Omental fat pad (tissue), 4 donors: ENCODE measurements at places on chromosomes 5 and 9. TPM values are rescaled to one million over a fixed set of nuclear protein-coding genes. Genes with fewer than 3 reads are reported as not detected.

The SARDH gene
- 1.4 TPM for total RNA-seq

The PKD2L2 gene
- not detected for total RNA-seq

The TOPORS gene
- total RNA-seq = 25.9 TPM

The ORM1 gene
- 1.0 TPM for total RNA-seq

The GABRB2 gene
- total RNA-seq = 1.9 TPM

The HCN1 gene
- total RNA-seq = 0.48 TPM

The CAMK4 gene
- total RNA-seq = 0.44 TPM

DNA sequence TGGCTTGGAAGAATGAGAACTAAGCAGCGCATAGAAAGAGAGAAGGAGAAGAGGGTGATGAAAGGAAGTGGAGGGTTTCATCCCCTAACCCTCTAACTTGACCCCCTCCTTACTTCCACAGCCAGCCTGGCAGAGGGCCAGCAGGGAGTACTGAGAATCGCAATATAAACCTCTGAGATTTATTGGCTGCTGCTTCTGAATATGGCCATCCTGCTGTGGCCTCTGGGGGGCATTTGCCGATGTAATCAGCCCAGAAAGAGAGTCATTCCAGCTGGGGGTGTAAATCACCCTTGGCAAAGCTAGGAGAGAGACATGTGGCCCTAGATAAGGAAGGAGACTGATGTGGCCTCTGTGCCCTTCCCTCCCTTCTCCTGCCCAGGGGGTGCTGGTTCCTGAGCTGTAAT lies 960 bp upstream of the GFRA3 start:
- DNase-seq = no peak

DNA sequence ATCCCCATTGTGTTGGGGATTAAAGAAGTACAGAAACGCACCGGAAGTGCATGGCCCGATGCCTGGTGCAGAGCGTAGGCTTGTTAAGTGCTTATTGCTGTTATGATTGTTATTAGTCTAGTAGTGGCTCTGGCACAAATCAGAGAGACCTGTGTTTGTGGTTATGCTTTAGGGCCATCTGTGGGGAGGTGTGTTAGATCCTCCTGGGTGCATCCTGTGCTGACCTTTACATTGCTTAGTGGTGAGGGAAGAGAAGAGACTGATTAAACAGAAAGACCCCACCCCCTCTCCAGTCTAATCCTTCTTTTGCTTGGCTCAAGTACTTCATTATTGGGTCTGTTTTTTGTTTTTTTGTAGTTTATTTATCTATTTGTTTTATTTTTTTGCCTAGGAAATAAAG lies 112.7 kb upstream of the SPRY4 start:
- DNase-seq = no peak

GRCh38 chr5:57698802-57699201 lies 216.2 kb upstream of the ACTBL2 start:
- no peak for DNase-seq

DNA sequence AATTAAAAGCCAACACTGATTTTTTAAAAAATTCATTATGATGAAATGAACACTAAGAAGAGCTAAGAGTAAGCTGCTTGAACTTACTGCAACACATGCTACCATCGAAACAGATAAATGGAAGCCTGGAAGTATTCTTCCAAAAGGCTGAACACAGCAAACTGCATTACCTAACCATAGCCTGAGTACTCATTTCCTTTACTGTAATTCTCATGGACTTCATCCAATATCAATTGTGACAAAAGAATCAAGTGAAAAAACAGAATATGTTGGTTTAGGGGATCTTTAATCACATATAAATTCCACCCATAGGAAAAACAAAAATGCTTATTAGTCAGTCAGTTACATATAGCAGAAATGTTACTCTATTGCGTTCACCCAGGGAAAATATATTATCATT lies 68.5 kb downstream of the DROSHA start:
- DNase-seq = no peak

GRCh38 chr5:131079232-131079631 lies 85.8 kb downstream of the HINT1 start:
- no peak for DNase-seq

- no peak for DNase-seq
Measured at GRCh38 chr9:105679257-105680022, 14.9 kb upstream of the TMEM38B start.

- DNase-seq = no peak
Measured at GRCh38 chr9:86039991-86040860, 59.1 kb downstream of the GOLM1 start.

DNA sequence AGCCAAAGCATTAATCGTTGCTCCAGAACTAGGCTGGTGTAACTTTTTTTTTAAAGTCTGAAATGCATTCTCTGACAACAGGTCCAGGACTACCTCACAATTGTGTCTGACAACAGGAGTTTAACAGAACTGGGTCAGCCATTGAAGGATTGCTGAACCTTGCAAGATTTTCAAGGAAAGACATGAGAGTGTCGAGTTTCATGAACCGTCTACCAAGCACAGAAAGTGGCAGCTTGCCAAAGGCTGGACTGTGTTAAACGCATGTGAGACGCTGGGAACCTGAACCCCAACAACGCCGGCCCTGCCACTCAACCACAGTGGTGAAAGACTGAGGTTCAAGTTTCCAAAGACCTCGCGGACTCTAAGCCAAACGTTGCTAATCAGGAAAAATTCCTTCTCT lies 79.1 kb downstream of the LHFPL2 start:
- peak; percentile 44 for DNase-seq

- no peak for DNase-seq
Measured at GRCh38 chr9:312596-313320, 98.1 kb downstream of the DOCK8 start.

DNA sequence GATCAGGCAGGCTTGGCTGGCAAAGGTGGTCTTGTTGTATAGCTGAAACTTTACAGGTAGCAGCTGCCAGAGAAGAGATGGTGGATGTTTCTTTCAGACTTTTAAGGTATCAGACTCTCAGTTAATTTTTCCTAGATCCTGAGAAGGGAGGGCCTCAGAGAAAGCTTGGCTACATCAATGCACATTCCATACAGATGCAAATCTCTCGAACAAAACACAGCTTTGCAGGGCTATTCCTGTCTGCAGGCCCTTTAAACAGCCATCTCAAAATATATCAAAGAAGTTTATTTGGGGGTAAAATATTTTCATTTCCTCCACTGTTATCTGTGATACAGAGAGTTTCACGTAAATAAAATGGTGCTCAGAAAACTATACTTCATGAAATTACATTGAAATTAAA lies 1584.4 kb downstream of the EFNA5 start:
- no peak for DNase-seq

DNA sequence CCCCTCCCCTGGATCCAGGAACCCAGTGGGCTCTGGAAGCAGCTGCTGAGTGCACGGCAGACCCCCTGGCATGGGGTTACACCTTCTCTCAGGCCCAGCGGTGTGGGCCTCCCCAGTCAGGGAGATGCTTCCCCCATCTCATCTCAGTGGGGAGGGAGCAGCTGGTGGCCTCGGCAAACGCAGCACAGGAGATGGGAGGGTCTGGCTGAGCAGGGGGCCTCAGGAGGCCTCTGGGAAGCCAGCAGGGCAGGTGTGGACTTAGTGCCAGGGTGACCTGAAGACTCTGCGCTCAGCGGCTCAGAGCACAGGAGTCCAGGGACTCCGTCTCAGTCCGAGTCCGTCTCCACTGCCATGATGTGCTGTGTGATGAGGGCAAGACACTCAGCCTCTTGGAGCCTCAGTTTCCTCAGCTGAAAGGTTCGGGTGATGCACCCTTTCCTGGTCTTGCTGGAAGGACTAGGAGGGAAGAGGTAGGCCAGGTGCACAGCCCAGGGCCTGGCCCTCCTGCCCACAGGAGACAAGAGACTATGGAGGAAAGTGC lies 100.6 kb downstream of the GTF3C4 start:
- DNase-seq = no peak

DNA sequence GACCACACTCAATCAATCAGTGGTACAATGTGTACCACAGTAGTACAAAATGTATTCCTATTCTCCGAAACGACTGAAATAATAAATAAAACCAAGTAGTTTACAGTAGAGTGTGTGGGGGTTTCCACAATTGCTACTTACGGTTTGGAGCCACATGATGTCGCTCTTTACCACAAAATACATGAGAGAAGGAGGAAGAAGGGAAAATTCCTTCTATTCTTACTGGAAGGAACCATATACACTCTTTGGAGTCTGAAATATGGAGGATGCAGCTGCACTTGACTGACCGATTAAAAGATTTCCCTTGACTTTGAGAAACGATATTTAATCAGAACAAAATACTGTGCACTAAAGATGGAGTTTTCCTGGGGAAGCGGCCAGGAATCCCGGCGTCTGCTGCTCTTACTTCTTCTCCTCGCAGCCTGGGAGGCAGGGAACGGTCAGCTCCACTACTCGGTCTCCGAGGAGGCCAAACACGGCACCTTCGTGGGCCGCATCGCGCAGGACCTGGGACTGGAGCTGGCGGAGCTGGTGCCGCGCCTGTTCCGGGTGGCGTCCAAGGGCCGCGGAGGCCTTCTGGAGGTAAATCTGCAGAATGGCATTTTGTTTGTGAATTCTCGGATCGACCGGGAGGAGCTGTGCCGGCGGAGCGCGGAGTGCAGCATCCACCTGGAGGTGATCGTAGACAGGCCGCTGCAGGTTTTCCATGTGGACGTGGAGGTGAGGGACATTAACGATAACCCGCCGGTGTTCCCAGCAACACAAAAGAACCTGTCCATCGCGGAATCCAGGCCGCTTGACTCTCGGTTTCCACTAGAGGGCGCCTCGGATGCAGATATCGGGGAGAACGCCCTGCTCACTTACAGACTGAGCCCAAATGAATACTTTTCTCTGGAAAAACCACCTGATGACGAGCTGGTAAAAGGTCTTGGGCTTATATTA lies at the start of gene PCDHA4:
Gene PCDHA4, plus strand, starts transcription at position 235 of the 942 bp plus-strand sequence.
- no peak for DNase-seq

DNA sequence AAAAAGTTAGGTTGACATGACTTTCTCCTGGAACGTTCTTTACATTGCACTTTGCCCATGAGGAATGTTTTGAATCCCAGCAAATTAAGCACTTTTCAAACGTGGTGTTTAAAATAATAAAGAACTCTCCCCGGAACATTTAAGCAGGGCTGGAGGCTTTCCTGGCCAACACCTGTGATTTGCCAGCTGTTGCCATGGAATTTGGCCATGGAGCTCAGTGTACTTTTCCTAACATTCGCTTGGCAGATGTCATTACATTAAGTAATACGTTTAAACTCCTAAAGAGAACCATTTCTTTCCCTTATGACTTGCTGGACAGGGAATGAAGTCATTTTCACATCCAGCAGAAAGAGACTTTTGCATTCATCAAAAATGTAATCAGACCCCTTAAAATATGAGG lies 146.1 kb downstream of the GAS1 start:
- DNase-seq = no peak

DNA sequence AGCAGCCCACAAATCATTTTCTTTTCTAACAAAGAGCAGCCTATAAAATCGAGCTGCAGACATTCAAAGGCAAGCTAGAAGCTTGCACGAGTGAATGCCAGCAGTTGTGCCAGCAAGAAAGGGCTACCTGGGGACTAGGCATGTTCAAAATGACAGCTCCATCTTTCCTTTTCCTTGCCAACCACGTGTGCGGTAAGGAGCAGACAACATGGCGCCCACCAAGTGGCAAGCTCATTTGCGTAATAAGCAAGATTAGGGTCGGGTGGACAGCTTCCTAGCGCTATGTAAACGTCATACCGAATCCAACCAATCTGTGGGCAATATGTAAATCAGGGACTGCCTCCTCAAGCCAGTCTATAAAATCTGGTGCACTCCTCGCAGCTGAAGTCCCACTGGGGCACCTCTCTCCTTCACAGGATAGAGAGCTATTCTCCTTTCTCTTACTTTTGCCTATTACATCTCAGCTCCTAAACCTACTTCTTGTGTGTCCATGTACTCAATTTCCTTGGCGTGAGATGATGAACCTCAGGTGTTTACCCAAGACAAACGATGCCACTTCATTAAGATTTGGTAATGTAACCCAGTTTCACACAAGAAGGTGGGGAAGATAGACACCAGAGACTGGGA lies 22.5 kb upstream of the SPARC start:
- DNase-seq = no peak

GRCh38 chr9:134215699-134216448 lies 51.5 kb upstream of the RNU6ATAC start:
- peak; percentile 16 for DNase-seq

DNA sequence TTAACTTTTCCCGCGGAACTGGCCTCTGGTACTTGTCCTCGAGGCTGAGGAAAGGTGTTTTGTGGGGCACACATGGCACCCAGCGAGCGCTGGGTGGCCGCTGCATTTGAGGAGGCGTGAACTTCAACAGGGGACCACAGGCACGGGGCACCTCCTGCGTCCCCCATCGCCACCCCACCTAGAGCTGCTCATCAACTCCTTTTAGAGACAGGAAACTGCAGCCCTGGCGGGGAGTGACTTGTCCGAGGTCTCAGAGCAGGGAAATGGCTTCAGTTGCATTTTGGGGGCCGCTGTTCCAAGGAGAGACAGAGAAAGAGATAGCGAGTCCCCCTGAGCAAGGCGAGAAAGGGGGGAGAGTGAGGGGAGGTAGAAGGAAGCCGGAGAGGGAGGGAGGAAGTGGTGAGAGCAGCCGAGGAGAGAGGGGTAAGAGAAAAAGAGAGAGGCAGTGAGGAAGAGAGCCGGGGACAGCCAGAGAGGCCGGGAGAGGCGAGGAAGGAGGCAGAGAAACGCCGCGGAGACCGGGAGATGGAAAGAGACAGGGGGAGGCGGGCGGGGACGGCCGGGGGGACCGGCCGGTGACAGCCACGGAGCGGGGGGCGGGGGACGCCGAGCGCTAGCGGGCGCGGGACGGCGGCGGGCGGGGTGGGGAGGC lies 12.5 kb upstream of the LHX2 start:
- DNase-seq = no peak

DNA sequence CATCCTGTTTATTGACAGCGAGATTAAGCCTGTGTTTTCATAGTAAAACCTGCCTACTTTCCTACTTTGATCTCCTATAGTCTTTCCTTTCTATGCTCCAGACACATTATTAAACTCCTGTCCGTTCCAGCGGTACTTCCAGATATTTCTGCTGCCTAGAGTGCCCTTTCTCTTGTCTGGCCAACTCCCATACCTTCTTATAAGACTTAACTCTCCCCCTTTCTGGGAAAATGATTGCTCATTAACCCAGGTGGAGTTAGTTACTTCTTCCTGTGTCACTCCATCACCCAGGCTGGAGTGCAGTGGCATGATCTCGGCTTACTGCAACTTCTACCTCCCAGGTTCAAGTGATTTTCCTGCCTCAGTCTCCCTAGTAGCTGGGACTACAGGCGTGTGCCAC lies 33.1 kb downstream of the KDM4C start:
- DNase-seq = no peak
